ENCODE measurements at places on chromosomes 2 and 18.

DNA sequence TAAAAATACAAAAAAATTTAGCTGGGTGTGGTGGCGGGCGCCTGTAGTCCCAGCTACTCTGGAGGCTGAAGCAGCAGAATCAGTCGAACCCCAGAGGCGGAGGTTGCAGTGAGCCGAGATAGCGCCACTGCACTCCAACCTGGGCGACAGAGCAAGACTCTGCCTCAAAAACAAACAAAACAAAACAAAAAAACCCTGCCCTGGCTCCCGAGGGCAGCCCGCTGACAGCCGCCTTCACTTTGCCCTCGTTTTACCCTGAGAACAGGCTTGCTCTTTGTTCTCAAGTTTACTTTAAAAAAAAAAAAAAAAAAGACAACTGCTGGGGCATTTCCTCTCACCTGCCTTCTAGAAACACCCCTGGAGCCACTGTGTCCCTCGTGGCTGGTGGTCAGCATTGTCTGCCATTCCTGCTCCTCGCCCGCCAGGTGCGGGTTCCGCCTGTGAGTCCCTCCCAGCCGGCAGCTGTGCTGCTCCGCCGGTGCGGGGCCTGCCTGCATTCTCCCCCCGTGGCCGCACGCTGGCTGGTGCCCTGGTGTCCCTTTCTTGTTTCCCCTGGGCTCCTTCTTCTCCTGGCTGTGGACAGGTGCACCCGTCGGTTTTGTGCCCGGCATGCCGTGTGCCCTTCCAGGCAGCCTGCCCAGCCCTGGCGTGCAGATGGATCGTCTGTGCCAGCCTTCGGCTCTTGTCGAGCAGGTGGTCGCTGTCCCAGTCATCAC, 105.7 kb downstream of the USP40 start:
- DNase-seq, result no peak

GRCh38 chr2:108449410-108450130, 564 bp downstream of the GCC2 start:
- peak; percentile 52 for DNase-seq

DNA sequence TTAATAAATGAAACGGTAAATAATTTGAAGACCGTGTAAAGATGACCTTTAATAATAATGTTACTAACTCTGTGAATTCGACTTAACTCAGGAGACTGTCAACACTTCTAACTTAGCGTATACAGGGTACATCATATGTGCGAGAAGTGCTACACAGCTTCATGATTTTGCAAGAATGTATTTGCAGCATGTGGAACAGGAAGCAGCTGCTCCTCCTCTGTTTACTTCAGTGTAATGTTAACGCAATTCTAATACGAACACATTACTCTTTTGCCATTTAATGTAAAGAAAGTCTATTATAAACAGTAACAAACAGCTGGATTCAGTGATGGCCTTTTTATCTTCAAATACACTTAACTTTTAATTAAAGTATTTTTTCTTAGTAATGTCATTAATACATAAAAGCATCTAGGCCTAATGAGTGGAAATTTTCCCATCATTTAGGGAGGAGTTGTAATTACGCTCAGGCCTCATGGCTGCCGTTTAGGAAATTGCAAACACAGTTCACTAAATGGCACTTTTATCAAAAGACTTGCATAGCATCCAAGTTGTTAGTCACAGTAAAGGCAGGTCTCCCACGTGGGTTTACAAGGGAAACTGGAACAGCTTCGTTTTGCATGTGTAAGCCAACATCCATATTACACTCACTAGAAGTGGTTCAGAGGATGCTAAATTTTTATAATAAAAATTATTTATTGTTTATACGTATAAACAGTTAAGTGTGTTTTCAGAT, 635.7 kb downstream of the FBXO15 start:
- no peak for DNase-seq

DNA sequence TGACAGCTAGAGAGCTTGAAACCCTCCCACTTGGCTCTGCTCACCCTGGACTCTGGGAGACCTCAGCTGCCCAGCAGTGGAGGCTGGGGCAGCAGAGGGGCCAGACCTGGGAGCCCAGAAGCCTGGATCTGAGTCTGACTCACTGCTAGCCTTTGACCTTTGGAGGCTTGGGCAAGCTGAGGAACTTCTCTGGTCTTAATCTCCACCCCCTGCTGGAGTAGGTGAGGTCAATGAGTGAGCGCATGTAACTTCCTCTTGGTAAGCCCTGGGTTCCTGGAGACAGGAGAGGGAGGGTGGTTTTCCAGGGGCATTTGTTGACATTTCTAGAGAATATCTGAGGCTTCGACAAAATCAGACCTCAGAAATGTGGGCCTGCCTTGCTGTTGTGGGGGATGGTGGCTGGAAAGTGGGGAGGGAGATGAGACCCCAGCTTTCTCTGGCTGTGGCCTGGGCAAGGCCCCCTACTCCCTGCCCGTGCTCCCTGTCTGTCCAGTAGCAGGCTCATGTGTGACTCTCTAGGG, 73.0 kb upstream of the YWHAQ start:
- peak; percentile 94 for DNase-seq

- no peak for DNase-seq
Measured at GRCh38 chr2:226905718-226906117, 69.9 kb downstream of the RHBDD1 start.

DNA sequence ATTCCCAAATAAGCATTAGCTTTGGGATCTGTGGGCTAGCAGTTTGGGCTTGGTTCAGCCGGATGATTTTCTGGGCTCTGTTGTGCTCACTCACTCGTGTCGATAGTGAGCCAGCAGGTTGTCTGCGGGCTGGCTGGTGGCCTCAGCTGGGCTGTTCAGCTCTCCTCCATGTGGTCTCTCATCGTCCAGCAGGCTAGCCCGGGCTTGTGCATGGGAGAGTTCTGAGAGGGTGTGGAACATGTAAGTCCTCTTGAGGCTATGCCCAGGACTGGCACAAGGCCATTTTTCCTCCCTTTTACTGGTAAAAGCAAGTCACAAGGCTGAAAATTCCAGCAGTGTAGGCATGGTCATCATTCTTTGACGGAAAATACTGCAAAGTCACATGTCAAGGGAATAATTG, 38.5 kb downstream of the NTSR2 start:
- peak; percentile 8 for DNase-seq

- no peak for DNase-seq
Measured at GRCh38 chr2:47843407-47843806, 60.5 kb downstream of the MSH6 start.

DNA sequence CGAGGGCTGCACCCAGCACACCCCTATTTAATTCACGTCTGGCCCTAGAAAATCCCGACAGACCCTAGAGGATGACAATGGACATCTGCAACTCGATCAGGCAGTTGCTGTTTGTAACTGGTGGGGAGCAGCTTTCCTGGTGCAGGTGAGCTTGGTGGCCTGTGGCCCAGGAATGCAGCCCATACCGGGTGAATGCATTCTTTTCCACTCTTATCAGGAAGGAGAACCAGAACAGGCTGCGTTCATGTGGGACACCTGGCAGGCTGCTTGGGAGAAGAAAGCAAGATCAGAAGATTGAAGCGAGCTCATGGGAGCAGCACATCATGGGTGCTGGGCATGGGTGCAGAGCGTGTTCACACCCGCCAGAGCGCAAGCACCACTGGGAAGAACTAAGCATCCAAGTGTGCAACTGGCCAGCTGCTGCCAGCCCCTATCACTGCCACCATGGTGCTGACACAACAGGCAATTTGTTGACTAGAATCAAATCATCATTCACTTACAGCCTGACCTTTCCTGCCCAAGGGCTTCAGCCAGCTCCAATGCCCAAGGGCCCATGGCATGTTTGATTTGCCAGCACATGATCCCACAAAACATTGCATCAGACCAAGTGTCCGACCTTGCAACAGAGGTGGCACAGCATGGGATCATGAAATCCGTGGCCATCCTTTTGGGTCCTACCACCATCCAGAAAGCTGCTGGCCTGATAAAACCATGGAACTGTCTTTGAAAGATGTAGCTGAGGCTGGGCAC, 241.7 kb upstream of the ID2 start:
- no peak for DNase-seq

DNA sequence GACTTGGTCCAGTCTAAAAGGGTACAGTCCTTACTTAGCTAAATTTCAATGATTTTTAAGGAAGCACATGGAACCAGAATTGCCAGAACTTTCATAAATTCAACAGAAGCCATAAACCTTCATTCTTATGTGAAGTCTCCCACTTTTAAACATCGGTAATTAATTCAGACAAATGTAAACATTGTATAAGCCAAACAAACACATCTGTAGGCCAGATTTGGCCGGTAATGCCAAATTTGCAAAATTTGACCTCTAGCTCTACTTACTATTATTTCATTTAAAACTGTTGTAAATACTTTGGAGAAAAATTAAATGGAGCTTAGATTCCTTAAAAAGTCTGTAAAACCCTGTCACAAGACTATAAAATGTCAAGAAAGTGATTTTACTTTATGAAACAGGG, 83.2 kb upstream of the GALNT5 start:
- no peak for DNase-seq

DNA sequence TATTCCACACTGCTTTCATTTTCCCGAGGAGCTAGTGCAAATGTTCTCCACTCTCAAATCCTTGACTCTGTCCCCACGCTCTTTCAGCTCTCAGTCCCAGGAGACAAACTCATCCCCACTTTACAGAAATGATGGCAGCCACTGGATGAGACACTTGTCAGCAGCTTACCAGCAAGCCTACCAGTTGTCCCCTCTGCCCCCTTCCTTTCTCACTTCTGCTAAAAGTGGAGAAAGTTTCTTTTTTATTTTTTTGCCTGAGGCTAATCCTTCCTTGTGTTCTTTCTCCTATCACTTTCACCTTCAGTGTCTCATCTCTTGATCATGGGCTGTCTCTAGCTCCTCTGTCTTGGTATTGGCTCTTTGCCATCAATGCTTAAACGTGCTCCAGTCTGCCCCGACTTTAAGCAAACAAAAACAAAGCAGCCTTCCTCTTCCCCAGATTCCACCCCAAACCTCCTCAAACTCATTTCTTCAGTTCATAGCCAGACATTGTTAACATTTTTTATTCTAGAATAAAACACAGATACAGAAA, 64.5 kb downstream of the TTC32 start:
- no peak for DNase-seq

DNA sequence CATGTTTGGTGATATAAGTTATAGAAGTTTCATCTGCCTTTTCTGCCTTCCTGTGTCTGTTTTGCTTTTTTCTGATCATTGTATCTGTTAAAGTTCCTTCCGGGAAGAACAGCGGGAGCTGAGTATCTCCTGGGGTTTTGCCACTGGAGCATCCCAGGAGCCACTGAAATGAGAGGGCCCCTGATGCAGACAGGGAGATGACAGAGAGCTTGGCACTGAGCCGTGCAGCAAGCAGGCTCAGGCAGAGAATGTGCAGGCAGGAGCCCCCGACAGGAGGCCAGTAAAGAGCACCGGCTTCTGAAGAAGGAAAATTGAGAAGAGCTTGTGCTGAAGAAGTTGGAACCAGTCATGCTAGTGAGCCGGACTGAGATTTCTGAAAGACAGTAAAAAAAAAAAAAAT, 137.8 kb downstream of the TDRD15 start:
- no peak for DNase-seq

DNA sequence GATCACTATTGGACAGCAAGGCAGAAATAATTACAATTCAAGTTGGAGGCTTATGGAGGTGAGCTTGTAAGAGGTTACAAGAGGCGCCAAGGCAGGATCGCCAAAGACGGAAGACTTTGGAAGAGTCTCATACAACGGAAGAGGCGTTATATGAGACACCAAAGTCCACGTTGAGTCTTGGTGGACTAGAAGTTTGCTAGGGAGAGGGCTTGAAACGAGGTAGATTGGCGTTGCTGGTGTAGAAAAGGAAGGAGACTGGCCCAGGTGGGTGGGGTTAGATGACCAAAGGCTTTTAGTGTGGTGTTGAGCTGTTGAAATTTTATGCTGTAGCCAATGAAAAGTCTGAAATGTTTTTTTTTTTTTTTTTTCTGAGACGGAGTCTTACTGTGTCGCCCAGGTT, 1.4 kb downstream of the MSH2 start:
- DNase-seq, result no peak

DNA sequence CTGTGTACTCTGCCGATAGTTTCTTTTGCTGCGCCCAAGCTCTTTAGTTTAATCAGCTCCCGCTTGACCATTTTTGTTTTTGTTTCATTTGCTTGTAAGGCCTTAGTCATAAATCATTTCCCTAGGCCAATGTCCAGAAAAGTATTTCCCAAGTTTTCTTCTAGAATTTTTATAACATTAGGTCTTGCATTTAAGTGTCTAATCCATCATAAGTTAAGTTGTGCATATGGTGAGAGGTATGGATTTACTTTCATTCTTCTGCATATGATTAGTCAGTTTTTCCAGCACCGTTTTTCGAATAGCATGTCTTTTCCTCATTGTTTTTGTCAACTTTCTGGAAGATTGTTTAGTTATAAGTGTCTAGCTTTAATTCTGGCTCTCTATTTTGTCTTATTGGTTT, 484.8 kb upstream of the CNTNAP5 start:
- DNase-seq, result no peak

DNA sequence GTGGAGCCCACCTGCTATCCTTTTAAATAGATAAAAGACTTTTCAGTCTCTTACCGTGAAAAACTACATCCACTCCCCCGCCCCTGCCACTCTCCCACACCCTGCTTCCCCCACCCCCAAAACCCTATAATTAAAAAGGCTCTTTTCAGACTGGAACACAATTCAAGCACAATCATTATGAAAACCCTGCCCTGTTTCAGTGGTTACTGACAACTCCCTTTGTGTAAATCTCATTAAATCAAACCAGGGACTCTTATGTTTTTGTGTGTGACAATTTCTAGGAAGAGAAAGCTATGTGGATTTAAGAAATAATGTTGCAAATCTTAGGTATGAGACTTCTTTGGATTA, 21.0 kb upstream of the ZNF532 start:
- no peak for DNase-seq

- no peak for DNase-seq
Measured at GRCh38 chr2:111927723-111928122, 29.3 kb downstream of the MERTK start.

GRCh38 chr18:46756025-46756558, 761 bp downstream of the ST8SIA5 start:
- DNase-seq, result no peak

GRCh38 chr2:29990129-29990528, 68.7 kb upstream of the ALK start:
- no peak for DNase-seq

DNA sequence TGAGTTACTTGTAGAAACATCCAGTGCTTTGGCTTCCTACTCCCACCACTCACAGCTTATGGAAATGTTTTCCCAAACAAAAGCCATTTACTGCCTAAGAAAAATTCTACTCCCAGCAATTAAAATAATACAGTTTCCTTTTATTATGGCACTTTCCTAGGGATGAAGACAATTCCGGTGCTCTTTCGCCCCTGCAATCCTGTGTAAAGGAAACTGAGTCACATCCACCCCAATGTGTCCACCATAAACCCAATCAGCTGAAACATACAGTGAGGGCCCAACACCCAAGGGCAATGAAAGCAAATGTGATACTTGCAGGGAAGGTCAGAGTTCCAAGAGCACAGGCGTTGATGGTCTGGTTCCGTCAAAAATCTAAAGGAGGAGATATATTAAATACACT, 62.0 kb upstream of the ST3GAL5 start:
- no peak for DNase-seq

DNA sequence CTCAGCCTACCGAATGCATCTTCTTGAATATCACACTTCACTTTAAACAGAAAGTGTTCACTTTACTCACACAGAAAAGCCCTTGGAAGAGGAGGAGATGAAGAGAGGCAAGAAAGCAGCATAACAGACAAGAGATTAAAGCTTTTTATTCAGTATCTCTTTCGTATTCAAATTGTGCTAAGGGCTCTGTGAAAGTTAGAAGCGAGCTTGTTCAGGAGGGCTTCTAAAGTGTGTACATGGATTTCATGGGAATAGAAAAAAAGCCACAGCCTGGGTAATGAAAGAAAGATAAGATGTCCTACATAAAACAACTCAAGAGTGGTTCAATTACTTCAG, 531.9 kb downstream of the TMEM182 start:
- no peak for DNase-seq

Data from EL (cell line).